ENCODE measurements at places on chromosomes 11 and 22.

GRCh38 chr11:95242845-95243605 lies 12.0 kb upstream of the SESN3 start:
- no peak for DNase-seq

DNA sequence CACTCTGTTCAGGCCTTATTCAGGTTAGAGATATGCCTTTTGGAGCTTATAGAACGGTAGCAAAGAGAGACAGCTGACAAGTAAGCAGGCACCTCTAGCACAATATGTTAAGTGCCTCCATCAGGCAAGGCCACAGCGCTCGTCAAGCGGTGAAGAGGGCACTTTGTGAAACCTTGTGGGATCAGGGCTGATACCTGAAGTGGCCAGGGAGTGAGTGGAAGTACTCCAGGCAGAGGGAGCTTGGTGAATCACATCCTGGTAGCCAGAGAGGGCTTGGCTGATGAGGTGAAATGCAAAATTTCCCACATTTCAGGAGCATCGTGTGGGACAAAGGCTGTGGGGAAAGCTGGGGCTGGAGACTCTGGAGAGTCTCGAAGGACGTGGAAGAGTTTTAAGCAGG lies 87.4 kb downstream of the PKNOX2 start:
- DNase-seq = no peak

GRCh38 chr22:37994049-37994448 lies 9.7 kb upstream of the SOX10 start:
- no peak for DNase-seq

- no peak for DNase-seq
These were observed 31.8 kb downstream of the FEZ1 start for GRCh38 chr11:125464270-125464662.

- no peak for DNase-seq
These were observed 71.1 kb downstream of the PPFIBP2 start for GRCh38 chr11:7584910-7585309.

GRCh38 chr11:2674658-2675131 lies 25.1 kb downstream of the KCNQ1OT1 start:
- DNase-seq = no peak

DNA sequence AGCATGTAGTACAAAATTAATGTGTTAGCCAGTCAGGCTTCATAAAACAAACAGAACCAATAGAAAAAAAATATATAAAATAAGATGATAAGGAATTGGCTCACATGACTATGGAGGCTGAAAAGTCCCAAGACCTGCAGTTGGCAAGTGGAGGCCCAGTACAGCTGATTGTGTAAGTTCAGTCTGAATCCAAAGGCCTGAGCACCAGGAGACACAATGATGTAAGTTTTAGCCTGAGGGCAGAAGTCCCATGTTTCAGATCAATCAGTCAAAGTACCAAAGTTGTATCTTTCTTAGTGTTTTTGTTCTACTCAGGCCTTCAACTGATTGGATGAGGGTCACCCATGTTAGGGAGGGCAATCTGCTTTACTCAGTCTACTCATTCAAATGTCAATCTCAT lies 14.3 kb upstream of the OR10D3 start:
- DNase-seq = no peak

DNA sequence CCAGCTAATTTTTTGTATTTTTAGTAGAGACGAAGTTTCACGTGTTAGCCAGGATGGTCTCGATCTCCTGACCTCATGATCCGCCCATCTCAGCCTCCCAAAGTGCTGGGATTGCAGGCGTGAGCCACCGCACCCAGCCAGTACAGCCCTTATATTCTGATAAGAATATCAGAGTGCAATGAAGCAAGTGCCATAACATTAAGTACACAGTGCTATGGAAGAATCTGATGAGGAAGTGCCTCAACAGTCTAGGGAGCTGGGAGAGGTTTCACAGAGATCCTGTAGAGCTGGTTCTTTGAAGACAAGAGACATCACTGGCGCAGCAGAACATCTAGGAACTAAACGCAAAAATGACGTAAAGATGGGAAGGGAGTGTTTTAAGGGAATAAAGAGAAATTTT lies 2.1 kb downstream of the RTCB start:
- DNase-seq = no peak

- no peak for DNase-seq
These were observed 36.8 kb downstream of the KCNC1 start for GRCh38 chr11:17771415-17771814.

GRCh38 chr11:129950101-129951091 lies 52.2 kb downstream of the PRDM10 start:
- peak; percentile 42 for DNase-seq

DNA sequence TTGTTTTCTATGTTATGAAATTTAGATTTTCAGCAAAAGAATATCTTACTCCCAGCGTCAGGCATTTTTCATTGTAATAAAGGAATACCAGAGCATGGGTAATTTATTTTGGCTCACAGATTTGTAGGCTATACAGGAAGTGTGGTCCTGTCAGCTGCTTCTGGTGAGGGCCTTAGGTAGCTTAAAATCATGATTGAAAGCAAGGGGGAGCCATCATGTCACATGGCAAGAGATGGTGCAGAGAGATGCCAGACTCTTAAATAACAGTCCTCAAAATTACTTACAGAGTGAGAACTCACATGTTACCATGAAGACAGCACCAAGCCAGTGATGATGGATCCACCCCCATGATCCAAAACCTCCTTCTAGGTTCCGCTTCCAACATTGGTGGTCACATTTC lies 825.0 kb upstream of the CHORDC1 start:
- DNase-seq = no peak

DNA sequence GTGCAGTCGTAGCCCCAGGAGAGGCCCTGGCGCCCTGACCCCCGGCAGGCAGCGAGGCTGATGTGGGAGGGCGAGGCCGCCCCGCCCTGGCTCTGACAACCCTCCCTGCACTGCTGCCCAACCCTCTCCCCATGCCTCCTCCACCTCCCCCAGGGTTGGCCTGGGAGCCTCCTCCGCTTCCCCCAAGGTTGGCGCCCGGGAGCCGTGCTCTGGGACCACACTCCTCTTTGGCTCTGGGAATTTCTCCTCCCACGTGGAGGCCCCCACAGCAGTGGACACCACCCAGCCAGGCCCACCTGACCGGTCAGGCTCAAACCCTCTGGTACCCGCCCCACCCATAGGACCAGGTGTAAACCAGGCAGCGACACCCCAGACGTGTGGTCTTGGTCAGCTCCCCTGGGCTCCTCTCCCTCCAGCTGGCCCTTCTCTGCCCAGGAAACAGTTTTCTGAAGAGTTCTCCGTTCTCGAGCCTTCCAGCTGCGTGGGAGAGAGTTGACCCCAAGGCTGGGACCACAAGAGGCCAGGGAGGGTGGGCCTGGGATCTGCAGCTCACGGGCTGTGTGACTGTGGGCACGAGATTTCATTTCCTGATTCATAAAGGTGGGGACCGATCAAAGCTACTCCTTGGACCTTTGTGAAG lies 39.5 kb upstream of the BRSK2 start:
- no peak for DNase-seq

DNA sequence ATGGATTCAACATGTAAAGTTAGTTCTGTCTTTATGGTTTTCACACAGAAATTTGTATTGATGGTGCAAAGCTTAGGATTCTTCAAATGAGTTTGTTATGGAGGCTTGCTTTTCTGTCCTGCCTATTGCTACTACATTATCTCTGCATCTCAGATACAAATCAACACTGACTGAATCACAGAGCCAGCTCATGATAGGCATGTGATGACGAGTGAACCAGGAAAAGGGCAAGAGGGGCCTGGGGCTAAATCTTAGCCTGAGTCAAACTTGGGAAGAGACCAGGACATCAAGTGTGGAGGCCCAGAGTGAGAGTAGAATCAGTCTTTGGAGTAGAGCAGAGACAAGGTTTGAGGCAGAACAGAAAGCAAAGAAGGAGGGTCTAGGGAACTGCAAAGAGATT lies 107.1 kb upstream of the CD44 start:
- DNase-seq = no peak

DNA sequence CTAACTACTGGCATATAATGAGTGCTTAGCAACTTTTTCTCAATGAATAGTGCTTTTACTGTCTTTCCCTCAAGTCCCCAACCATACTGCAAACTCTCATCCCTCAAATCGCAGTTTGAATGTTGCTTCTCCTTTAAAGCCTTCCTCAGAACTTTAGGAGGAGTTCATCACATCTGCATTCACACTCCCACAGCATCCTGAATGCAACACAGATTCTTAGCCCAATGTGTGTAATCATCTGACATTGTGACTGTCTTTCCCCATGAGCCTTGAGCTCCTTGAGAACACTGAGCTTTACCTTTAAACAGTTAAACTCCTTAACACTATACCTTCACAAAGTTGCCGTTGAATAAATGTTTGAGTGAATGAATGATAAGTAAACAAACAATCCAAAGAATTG lies 81.7 kb upstream of the FAM181B start:
- DNase-seq = no peak

DNA sequence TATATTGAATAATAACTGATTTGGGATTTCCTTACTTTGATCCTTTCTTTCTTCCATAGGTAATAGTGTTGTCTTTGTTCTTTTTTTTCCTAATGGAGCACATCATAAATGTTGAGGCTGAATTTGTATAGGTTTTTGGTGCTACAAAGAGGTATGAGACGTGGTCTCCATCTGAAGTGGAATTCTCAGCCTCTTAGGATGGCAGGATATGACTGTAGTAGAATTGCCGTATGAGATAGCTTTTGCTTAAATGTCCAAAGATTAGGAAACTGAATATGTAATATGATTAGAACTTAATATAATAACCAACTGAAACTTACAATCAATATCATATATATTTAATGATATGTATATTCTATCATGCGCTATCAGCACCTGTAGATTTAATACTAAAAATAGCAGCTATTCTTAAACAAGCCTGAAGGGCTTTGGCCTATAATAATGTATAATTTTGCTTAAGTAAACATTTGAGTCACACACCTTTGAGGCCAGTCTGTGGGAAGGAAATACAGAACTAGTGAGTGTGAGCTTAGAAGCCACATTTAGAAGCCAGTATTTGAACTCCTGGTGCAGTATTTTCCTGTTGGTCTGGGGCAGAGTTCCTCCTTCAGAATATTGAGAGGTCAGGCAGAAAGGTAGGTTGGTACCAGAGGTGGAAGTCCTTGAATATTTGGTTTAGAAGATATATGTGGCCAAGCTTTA lies 62.6 kb downstream of the SWAP70 start:
- no peak for DNase-seq

DNA sequence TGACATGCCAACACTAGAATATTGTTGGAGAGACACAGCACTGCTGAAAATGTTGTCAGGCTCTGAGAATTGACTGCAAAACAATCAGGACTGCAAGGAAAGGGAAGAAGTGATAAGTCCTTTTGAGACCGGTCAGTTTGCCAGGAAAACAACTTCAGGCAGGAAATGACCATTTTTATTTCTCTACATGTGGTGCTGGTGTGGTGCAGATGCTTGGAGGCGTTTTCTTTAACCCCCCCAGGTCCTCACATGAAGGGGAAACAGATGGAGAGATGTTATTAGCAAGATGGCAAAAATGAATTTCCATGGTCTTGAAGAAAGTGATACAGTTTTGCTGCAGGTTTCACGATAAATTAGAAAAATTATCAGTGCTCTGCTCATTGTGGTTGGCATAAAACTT lies 5.7 kb downstream of the AP2A2 start:
- DNase-seq = no peak

DNA sequence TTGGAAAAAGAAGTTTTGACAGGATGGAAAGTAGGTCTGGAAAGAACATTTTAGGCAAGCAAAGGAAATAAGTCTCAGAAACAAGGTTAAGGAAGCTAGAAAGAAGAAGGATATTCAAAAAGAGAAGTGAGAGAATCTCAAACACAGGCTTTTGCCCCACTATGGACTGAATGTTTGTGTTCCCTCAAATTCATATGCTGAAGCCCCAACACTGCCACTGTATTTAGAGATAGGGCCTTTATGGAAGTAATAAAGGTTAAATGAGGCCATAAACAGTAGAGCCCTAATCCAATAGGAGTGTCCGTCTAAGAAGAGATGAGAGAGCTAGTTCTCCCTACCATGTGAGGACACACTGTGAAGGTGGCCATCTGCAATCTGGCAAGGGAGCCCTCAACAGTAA lies 20.6 kb upstream of the RPS13 start:
- DNase-seq = no peak

DNA sequence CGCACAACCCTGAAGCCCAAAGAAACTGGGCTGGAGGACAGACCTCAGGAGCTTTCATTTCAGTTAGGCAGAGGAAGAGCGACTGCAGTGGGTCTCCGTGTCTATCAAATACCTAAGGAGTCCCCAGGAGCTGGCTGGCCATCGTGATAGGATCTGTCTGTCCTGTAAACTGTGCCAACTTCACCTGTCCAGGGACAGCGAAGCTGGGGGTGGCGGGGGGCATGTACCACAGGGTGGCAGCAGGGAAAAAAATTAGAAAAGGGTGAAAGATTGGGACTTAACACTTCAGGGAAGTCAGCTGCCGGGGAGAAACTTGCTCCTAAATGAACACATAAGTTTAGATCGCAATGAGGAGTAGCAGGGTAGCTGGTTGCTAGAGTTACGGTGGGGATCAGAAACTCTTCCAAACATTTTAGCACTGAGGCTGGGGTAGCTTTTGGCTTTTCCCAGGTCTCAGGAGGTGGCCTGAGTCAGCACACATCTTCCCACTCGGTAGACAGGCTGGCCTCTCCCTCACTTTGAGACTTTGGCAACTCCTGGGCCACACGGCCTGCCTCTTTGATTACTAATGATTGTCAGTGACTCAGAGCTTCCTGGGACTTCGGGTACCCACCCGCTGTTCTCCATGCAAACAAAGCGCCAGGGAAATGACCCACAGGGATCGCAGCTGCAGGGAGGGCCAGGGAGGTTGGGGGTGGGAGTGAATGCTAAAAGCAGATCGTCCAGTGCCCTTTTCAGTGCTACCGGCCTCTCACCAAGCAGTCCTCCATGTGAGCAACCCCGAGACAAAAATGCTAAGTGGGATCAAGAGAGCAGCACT lies 2.9 kb upstream of the MTFP1 start:
- no peak for DNase-seq

- no peak for DNase-seq
These were observed 871 bp upstream of the SEZ6L start for GRCh38 chr22:26168330-26168851.

DNA sequence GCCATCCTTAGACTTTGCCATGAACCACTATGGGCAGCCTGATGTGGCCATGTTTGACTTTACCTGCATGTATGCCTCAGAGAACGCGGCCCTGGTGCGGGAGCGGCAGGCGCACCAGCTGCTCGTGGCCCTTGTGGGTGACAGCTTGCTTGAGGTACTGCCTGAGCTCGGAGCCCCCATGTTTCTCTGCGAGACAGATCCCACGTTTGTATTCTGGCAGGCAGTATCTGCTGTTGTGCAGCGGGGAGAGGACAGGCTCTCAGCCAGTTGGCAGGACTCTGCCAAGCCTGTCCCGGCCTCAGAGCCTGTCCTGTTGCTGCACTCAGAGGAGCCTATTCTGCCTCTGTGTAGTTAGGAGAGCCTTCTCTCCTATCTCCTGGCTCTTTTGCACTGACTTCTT lies 109.9 kb downstream of the MICAL2 start:
- DNase-seq = no peak

DNA sequence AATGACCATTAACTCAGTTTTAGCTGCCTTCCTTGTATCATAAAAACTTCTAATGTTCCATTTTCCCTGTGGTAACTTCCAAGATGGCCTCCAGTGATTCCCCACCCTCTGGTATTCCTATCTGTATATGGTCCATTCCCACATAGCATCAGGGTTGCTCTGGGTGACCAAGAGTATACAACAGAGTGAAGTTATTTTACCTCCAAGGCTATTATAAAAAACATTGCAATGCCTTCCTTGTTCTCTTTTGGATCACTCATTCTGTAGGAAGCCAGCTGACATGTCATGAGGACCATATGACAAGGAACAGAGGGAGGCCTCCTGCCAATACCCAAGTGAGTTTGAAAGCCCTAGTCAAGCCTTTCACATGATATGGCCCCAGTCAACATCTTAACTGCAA lies 30.1 kb downstream of the ZNF280B start:
- no peak for DNase-seq

Data from CMK (cell line).